MCF 10A (cell line): ENCODE measurements at places on chromosomes 1 and 21. TPM values are rescaled to one million over a fixed set of nuclear protein-coding genes. Genes with fewer than 3 reads are reported as not detected.

GRCh38 chr21:39452207-39452969 is 618 bp downstream of the SH3BGR start:
- H3K27ac ChIP-seq, result peak overlapping the region; percentile 1
- H3K36me3 ChIP-seq, result peaks cover 2% of the 10 kb centered on the region
- H3K4me3 ChIP-seq, result peak overlapping the region; percentile 61
- H3K27me3 ChIP-seq, result no peaks in the 10 kb centered on the region

GRCh38 chr1:230696722-230697437 is 17.0 kb downstream of the AGT start:
- no peak overlapping the region for H3K27ac ChIP-seq
- H3K36me3 ChIP-seq, result peaks cover 29% of the 10 kb centered on the region
- DNase-seq, result no peak
- no peaks in the 10 kb centered on the region for H3K4me1 ChIP-seq
- no peak overlapping the region for H3K4me3 ChIP-seq

DNA sequence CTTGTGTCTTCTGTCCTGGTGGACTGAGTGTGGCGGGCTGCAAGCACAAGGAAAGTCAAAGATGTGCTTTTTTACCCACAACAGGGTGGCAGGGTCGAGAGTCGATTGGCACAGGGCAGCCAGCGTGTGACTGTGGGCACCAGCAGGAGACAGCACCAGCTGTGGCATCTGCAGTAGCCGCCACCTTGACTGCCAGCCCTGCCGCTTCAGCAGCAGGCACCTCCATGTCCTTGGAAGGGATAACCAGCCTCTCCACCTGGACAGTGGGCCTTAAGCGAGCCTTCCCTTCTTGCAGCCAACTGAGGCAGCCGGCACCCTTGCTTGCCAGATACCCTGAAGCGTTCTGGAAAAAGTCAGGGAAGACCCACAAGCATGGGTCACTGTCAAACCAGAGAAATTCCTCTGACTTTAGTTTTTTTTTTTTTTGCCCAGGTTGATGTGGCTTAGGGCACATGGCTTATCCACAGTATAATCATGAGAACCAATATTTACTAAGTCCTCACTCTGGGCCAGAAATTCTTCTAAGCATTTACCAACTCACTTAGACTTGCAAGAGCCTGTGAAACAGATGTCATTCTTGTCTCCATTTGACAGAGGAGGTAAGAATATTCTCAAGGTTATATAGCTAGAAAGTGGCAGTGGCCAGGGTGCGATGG is 30.1 kb upstream of the PTGFRN start:
- H3K4me1 ChIP-seq, result peaks cover 8% of the 10 kb centered on the region
- no peak overlapping the region for H3K4me3 ChIP-seq
- no peaks in the 10 kb centered on the region for H3K36me3 ChIP-seq
- no peaks in the 10 kb centered on the region for H3K27me3 ChIP-seq
- DNase-seq, result no peak

DNA sequence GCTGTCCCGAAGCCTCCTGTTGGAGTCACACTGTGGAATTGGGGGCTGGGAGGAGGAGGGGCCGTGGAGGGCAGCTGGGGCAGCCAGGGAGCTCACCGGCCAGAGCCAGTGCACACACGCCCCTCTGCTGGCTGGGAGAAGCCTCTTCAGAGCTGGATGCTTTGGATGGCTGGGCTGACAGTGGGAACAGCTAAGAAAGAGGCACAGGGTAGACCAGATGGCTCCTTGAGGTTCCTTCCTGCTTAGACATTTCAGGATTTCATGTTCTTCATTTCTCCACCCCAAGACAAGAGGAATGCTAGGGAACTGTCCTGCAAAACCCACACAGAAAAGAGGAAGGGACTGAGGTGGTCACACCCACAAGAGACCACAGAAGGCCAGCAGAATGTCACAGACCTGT is 254.8 kb upstream of the VAMP3 start:
- H3K4me1 ChIP-seq, result no peaks in the 10 kb centered on the region
- H3K27ac ChIP-seq, result no peak overlapping the region
- H3K27me3 ChIP-seq, result no peaks in the 10 kb centered on the region

- DNase-seq, result no peak
- peaks cover 7% of the 10 kb centered on the region for H3K4me1 ChIP-seq
- H3K4me3 ChIP-seq, result no peak overlapping the region
- H3K27me3 ChIP-seq, result peaks cover 36% of the 10 kb centered on the region
Observed at GRCh38 chr21:44732956-44733355, 21.6 kb upstream of the TSPEAR start.

GRCh38 chr1:8825985-8826481 is 8.6 kb upstream of the RERE start:
- no peaks in the 10 kb centered on the region for H3K27me3 ChIP-seq
- no peak for DNase-seq
- peaks cover 22% of the 10 kb centered on the region for H3K4me1 ChIP-seq
- no peak overlapping the region for H3K4me3 ChIP-seq
- no peaks in the 10 kb centered on the region for H3K36me3 ChIP-seq

DNA sequence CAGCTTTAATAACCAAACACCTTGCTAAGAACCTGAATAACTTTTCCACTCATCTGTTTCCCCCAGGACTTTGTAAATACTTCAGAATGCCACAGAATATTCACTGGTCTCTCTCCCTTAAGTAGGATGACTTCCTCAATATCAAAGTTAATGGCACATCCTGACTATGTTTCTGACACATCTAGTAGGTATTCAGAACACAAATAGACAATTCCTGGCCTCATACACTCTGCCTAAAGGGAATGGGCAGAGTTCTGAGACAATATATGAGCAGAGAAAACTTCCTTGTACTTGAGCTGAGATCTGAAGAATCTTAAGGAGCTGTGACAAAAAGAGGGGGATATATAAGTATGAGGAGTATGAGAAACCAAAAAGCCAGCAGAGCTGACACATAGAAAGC is 34.8 kb downstream of the ANKRD13C start:
- H3K27ac ChIP-seq, result no peak overlapping the region
- no peaks in the 10 kb centered on the region for H3K27me3 ChIP-seq
- no peak overlapping the region for H3K4me3 ChIP-seq
- no peak for DNase-seq
- peaks cover 24% of the 10 kb centered on the region for H3K36me3 ChIP-seq

- H3K27me3 ChIP-seq, result no peaks in the 10 kb centered on the region
- H3K4me1 ChIP-seq, result no peaks in the 10 kb centered on the region
- H3K4me3 ChIP-seq, result no peak overlapping the region
- H3K36me3 ChIP-seq, result no peaks in the 10 kb centered on the region
Observed at GRCh38 chr1:81950591-81951244, 150.0 kb downstream of the ADGRL2 start.

The SPATA45 gene
- not detected in 2 replicates for total RNA-seq
